ENCODE measurements at places on chromosomes 12 and 14.

- DNase-seq, result no peak
Observed at GRCh38 chr12:47843226-47843980, 23.7 kb upstream of the HDAC7 start.

GRCh38 chr12:54830199-54830598, 24.1 kb upstream of the MUCL1 start:
- no peak for DNase-seq

DNA sequence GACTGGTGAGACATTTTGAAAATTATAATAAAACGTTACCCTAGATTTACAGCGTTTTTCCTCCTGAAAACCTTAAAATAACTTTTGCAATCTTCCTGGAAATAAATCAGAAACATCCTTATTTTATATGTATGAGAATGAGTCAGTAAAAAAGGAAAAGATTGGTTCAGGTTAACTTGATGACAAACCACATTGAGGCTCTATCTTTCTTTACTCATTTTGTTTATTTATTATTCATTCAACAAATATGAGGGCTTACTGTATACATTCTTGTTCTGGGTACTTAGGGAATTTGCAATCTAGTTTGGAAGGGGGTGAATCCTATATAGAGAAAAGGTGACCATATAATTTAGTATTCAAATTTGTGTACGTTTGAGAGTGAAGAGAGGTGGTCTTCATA, 156.6 kb downstream of the UNC79 start:
- no peak for DNase-seq

DNA sequence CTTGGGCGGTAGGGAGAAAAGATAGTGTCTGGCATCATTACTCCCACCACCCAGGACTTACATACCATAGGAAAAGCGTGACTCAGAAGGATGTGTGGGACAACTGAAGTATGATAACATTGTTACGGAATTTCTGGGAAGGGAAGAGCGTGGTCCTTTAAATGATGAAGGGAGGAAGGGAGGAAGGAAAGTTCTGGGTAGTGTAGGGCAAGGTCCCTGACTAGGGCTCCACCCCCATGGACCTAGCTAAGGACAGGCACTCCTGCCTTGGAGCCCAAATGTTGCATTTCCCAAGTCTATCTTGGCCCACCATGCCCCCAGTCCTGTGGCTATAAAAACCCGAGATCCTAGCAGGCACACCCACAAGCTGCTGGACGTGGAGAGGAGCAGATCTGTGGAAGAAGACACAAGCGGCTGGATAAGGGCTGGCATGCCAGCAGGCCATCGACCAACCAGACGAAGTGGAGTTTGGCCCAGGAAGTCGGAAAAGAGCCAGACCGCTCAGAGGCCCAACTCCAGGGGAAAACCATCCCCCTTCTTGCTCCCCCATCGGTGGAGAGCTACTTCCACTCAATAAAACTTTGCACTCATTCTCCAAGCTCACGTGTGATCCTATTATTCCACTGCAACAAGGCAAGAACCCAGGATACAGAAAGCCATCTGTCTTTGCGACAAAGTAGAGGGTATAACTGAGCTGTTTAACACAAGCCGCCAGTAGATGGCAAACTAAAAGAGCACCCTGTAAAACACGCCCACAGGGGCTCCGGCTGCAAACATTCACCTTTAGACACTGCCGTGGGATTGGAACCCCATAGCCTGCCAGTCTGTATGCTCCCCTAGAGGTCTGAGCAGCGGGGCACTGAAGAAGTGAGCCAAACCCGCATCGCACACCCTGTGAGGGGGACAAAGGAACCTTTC, 23.0 kb upstream of the RAB21 start:
- no peak for DNase-seq

DNA sequence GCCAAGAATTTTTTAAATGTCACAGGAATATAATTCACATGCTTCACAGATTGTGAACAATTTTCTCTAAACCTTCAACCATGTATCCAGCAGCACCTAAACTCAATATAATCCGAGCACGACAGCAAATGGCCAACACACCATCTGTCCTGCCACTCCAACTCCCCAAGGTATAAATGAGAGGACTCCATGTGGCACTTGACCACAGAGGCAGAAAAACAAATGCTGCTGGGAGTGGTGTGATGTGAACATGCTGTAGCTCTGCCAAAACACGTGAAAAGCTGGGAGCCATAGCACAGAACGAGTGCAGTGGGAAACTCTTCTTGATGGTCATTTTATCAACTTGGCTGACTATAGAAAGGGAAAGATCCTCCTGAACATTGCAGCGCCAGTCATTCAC, 70.9 kb downstream of the LLPH start:
- DNase-seq, result no peak

GRCh38 chr14:105491366-105491973, 424 bp downstream of the TEDC1 start:
- DNase-seq, result peak; percentile 85

DNA sequence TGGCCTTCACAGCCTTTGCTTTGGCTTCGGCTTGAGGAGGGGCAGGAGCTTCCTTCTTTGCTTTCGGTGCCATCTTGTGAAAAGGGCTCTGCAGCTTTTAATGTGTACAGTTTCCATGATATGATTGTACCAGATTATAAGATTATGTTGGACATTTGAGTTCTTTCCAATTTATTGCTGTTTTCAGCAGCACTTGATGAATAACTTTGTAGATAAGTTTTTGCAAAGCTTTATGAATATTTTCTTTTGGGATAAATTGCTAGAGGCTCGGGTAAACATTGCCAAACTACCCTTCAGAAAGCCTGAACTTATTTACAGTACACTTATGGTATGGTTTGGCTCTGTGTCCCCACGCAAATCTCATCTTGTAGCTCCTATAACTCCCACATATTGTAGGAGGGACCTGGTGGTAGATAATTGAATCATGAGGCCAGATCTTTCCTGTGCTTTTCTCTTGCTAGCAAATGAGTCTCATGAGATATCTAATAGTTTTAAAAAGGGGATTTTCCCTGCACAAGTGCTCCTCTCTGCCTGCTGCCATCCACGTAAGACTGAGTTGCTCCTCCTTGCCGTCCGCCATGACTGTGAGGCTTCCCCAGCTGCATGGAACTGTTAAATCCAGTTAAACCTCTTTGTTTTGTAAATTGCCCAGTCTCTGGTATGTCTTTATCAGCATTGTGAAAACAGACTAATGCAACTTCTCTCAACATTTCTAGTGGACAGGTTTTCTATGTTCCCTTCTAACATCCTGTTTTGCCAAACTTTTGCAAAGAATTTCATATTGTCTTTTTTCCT, 70.4 kb downstream of the RCOR1 start:
- no peak for DNase-seq

DNA sequence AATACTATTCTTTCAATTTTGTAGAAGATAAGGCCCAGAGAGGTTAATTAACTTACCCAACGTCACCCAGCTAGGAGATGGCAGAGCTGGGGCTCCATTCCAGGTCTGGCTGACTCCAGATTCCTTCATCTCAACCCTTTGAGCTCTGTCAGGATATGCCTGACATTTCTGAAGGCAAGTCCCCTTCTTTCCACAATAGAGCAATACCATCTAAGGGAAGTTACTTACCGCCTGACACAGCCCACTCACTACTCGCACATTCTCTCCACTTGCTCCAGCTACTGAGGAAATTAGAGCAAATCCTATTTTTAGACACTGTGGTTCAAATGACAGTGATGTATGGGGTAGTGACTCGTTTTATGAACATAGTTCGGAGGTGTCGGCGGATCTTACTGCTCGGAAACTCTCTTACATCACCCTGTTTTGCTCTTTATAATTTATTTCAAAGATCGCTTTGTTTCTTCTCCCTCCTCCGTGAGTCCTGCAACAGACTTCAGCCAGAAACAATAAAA, 2.0 kb upstream of the WSCD2 start:
- no peak for DNase-seq

DNA sequence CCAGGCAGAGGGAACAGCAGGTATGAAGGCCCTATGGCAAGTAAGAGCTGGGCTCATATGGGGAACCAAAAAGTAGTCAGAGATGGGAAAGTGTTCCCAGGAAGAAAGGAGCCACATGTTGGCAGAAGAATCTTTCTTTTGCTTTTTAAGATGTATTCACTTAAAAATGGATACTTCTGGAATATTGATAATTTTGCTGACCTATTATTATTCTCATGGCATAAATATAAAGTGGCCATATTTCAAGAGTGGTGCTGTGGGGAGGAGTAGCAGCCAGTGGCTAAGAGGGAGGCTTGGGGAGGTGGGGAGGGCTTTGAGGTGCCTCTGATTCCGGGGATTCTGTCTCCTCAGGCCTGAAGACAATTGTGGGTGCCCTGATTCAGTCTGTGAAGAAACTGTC, 108.2 kb downstream of the SCN8A start:
- no peak for DNase-seq

GRCh38 chr12:52969828-52970569, 21.1 kb downstream of the KRT18 start:
- DNase-seq, result no peak

DNA sequence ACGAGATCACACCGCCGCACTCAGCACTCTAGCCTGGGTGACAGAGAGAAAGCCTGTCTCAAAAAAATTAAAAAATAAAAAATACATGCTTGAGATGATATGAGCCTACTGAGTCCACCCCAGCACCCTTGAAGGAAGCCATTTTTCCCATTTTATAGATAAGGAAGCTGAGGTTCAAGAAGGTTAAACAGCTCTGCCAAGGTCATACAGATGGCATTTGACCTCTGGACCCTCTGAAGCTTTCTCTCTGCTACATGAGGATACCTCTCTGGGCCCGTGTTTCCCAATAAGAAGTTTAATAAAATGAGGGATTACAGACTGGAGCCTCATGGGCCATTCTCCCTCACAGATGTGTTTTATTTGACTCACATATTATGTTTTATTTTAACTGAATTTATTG, 53.9 kb upstream of the PNMA1 start:
- DNase-seq, result no peak

GRCh38 chr12:90908465-90908864, 46.5 kb downstream of the CCER1 start:
- DNase-seq, result no peak

DNA sequence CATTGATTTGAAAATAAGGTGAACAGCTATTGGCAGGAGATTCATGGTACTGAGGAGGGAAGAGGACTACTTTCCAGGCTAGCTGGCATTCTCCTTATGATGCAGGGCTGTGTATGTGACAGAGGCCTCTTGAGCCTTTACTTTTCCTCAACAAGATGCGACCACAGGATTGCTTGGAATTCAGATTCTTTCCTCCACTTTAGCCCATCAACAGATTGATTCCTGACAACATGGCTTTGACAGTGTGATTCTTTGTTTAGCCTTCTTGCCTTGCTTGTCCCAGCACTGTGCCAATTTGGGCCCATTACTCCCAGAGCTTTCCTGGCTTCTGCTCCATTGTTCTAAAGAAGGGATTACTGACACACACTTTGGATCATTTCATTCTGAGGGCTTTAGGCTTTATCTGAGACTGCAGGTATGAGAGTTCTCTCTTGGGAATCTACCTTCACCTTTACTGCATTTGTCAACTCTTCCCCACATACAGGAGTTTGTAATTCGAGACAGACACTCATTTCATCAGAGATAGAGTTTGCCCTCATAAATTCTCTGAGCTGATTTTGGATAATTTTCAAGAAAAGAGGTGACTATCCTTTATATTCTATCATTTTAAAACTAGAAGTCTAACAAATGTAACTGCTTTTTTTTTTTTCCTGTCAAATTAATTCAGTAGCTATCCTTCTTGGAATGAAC, 206.4 kb upstream of the GZMB start:
- no peak for DNase-seq

GRCh38 chr12:80598004-80598606, 109.3 kb upstream of the MYF6 start:
- DNase-seq, result no peak

Measured in T-helper 1 cell (primary cell).